ENCODE measurements at places on chromosomes 2 and 18.

- DNase-seq = no peak
These were observed 319 bp upstream of the EN1 start for GRCh38 chr2:118847762-118848172.

DNA sequence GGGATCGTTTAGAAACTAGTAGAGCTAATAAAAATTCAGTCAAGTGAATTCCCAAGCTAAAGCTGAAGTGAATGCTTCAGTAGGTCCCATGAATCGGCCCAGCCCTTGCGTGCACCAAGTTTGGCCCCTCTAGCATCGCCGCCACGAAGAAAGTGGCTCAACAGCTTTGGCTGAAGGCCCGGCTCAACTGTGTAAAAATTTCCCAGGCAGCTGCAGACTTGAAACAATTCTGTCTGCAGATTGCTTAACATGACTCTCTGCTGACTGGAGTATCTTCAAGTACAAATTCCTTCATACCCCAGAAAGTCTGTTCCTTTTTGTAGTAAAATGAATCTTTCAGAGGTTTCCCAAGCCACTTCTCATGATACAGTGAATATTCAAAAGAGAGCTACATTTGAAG lies 32.7 kb downstream of the ALMS1 start:
- DNase-seq = no peak

DNA sequence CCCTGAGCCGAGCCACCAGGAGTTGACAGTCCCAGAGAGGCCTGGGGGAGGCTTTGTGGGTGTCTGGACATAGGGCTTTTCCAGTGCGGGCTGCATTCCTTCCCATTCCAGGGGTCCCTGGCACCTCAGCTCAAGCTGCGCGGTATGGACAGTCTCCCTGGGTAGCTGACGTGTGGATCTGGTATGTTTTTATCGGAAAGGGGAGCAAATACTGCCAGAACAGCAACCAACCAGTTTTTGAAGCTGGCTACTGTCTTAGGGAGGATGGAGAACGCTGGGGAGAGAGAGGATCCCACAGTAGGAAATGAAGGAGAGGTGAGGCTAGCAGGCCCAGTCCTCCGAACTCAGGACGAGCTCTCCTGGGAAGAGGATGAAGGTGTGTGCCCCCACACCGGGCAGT lies 103.8 kb upstream of the APCDD1 start:
- DNase-seq = no peak

DNA sequence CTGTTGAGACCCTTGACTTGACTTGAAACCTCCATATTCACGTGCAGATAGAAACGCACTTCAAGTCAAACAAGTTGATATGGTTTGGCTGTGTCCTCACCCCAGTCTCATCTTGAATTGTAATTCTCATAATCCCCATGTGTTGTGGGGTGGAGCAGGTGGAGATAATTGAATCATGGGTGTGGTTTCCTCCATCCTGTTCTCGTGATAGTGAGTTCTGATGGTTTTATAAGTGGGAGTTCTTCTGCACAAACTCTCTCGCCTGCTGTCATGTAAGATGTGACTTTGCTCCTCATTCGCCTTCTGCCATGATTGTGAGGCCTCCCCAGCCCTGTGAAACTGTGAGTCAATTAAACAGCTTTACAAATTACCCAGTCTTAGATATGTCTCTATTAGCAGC lies 21.4 kb downstream of the SLC3A1 start:
- DNase-seq = no peak

GRCh38 chr2:36988008-36988407 lies 21.7 kb upstream of the STRN start:
- no peak for DNase-seq

DNA sequence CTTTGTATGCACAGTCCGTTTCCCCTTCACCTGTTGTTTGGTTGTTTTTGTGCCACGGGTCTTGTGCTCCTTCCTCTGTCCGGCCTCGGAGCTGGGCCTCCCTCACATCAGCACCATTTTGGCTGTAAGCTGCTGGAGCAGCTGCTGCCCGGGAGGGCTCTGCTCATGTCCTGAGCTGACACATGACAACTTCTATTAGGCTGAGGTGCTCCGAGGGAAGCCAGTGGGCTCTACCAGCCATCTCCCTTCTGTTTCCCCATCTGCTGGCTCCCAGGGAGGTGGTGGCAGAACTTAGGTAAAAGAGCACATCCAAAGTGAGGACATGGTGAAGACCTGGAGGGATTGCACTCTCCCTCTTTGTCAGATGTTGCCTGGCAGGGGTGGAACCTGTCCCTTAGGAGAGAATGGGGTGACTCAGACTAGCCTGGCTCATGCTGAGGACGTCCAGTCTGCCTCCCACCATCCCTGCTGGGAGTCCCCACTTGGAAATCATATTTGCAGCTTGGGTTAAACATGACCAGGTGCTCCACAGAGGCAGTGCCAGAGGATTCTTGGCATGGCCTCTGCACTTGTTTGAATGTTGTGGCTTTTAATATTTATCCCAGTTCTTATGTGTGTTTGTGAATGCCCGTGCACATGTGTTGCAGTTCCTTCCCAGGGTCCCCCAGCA lies 49.8 kb upstream of the TNP1 start:
- no peak for DNase-seq

GRCh38 chr2:238449241-238449640 lies 22.5 kb downstream of the ASB1 start:
- DNase-seq = no peak

GRCh38 chr2:216490061-216490460 lies 8.6 kb upstream of the RPL37A start:
- DNase-seq = no peak

DNA sequence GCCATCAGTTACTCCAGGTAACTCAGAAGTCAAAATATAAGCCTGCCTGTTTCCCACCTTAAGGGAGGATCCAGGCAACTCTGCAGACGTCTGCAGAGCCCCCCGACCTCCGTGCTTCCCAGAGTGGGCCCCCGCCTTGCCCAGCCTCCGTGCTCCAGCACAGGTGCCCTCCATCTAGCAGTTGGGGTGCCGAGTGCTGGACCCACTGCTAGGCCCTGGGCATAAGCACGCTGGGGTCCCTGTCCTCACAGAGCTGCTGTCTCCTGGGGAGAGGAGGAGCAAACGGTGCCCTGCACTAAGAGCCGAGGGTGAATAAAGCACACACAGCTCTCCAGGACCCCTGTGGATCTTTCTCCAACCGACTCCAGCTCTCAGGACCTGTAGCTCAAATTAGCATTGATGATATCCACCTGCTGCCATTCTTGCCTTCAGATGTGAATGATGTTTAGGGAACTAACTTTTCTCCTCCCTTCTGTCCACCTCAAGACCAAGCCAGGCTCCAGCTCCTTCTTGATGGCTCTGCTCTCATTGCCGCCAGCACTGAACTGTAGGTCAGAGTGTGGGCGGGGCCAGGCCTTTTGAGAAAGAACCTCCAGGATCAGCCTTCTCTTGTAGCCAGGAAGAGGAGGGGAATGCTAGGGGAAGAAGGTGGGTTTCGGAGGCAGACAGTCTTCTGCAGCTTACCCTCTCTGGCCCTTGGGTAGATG lies 121.2 kb downstream of the SMAD7 start:
- no peak for DNase-seq

DNA sequence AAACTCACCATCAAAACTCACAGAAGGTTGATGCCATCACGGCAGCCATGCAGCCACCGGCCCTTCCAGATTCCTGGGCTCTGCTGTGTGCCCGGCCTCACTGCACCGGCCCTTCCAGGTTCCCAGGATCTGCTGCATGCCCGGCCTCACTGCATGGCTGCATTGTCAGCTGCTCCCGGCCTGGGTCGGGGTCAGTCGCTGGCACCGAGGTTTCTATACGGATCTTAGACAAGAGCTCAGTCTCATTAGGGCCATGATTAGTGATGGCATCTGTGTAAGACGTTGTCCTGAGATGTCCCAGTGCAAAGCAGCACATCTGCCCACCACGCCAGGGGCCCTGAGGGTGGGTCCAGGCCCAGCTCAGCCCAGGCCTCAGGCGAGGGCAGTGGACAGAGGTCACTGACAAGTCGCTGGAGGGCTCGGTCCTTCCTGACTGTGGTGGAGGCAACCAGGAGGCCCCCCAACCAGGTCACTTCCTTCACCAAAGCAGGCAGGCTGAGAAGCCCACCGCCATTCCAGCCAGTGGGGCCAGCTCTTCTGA lies 29.4 kb downstream of the TMEM18 start:
- no peak for DNase-seq

GRCh38 chr18:60754413-60755009 lies 381.9 kb upstream of the MC4R start:
- DNase-seq = no peak

GRCh38 chr18:75548353-75548905 lies 120.9 kb upstream of the SMIM21 start:
- no peak for DNase-seq

GRCh38 chr2:204727368-204727767 lies 182.1 kb downstream of the PARD3B start:
- no peak for DNase-seq

- DNase-seq = no peak
These were observed 839.4 kb upstream of the VRK2 start for GRCh38 chr2:57207191-57207590.

- no peak for DNase-seq
These were observed 2.2 kb downstream of the STAMBP start for GRCh38 chr2:73830871-73831401.

DNA sequence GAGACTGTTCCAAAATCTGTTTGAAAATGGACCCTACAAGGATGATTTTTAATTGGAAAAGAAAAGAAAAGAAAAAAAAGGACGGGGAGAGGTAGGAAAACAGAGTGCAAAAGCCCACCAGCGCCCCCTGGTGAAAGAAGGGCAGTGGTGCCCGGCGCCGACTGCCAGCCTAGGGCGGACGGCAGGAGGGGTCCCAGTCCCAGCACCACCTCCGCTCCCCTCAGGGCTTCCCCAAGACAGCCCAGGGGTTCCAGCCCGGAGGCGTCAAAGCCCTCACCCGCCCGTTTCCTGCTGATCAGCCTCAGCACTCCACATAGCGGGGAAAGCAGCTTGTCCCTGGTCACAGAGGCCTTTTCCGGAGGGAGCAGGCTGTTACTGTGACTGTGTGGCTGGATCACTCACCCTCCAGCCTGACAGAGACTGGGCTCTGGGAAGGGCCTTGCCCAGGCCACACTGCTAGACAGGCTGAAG lies 213.9 kb downstream of the TFCP2L1 start:
- peak; percentile 21 for DNase-seq

- DNase-seq = no peak
These were observed 99.5 kb downstream of the MEIS1 start for GRCh38 chr2:66534461-66534860.

- DNase-seq = no peak
These were observed 35.2 kb downstream of the UXS1 start for GRCh38 chr2:106158871-106159270.

DNA sequence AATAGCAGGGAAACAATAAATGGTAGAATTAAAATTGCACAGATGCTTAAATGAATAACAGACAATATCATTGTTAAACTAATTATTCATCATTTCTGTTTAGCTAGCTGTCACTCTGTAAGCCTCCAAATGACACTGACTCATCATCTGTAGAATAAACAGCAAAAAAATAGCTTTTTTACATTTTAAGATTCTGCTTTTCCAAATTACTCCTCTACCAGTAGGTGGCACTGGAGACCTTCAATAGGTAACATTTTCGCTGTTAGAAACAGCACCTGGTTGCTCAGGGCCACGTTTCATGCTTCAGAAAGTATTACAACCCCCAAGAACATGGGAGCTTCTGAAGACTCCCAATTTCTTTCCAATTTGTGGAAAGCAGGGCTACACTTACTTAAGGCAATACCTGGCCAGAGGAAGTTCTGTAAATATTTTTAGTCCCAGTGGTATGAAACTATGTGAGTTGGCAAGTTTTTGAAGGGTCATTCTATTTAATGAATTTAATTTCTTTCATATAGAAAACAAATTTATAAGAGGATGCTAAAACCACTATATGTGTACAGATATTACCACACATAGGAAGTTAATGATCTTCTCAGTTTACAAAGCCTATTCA lies 45.4 kb downstream of the TTN start:
- peak; percentile 21 for DNase-seq

- no peak for DNase-seq
These were observed 124.2 kb downstream of the MRO start for GRCh38 chr18:50695431-50696176.

GRCh38 chr2:45741161-45741850 lies 89.8 kb downstream of the PRKCE start:
- no peak for DNase-seq

GRCh38 chr2:152443771-152444170 lies 108.8 kb downstream of the FMNL2 start:
- no peak for DNase-seq

Measured in KG1 (cell line).